ENCODE measurements at places on chromosomes 5 and 9.

DNA sequence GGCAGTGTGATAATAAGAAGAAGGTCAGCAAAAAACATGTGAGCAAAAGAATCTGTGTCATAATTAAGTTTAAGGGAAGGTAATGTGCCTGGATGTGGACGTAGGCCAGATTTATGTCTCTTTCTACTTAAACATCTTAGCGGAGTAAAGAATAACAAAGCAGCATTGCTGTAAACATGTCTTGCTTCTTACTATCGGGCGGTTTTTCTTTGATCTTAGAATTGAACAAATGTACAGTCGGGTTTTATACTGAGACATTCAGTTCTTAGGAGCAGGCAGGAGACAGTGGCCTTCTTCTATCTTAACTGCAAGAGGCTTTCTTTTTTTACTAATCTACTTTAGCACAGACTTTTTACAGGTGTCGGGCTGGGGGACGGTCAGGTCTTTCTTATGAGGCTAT is 40.4 kb upstream of the FLT4 start:
- no peak for DNase-seq

DNA sequence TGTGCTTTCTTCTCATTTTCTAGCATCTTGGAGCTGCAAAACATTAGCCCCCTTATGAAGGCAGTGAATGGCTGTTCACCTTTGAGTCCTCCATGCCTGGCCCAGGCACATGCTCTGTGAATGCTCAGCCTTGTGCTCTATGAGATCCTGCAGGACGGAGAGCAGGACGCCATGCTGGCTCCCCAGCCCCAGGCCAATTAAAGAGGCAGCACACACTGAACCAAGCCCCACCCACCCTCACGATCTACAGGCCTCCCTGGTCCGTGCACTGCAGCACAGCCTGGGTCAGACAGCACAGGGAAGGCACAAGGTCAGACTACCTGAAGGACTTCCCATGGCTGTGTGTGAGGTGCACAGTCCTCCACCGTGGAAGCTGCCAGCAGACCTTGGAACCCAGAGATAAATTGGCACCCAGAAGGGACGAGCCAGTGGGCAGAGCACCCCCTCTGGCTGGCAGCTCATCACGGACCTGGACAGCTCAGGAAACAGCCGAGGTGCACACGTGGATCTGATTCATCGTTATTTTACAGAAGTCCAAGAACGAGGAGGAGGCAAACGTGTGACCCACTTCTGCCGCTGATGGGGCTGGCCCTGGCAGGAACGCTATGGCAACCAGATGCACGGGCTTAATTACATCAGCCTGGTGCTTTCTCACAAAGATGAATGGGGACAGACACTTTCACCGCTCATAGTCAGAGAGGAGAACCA is 59.5 kb downstream of the OLFM1 start:
- no peak for DNase-seq

- DNase-seq = no peak
Measured at GRCh38 chr5:168348084-168348414, 56.6 kb downstream of the WWC1 start.

DNA sequence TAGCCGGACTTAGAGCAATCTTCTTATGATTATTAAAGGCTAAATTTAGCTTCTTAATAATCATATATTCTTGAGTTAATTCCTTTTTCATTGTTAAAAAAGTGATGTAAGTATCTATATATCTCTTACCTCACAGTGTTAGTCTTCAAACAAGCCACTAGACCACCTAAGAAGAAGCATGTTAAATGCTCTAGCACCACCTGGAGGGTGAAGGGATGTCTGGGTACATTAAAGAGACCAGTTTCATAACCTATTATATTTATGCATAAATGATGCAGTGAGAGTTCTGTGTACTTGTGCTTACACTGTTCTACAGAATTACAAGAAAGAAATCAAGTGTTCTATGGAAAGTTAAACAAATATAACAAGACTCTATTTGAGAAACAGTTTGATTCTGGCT is 55.9 kb upstream of the SLCO6A1 start:
- DNase-seq = no peak

GRCh38 chr5:169299663-169300467 is 1.1 kb downstream of the SLIT3 start:
- DNase-seq = no peak

GRCh38 chr5:155794795-155795194 is 532.2 kb upstream of the SGCD start:
- no peak for DNase-seq

DNA sequence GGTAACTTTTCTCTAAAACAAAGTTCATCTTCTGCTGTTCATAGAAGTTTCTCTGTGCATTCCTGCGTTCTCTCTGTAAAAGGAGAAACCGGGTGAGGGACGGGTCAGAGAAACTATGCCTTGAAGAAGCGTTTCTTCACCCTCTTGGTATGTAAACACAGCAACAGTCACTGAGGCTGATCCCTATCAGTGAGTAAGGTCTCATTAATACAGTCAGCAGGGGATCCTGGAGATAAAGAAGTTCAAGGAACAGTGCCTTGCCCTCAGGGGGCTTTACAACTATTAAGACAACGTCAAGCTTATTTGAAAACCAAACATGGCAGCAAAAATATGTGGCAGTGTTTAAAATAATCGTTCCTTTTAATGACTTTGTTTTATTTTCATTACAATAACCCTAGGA is 202.9 kb upstream of the IL12B start:
- DNase-seq = no peak

DNA sequence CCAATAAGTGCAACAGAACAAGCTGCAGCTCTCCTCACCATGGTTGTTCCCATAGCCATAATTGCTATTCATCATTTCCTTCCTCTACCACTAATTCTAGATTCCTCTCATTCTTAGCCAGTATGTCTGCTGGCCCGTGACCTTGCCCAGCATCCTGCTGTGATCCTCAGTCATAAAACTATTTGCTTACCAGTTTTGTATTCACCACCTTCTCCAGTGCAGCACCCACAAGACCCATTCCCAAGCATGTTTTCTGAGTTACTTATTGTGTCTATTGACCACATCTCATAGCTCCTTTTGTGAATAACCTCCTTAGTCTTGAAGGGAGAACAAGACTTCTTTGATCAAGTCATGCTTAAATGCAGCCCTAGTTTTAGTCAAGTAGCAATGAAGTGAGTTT is 488.0 kb upstream of the CTNND2 start:
- DNase-seq = no peak

DNA sequence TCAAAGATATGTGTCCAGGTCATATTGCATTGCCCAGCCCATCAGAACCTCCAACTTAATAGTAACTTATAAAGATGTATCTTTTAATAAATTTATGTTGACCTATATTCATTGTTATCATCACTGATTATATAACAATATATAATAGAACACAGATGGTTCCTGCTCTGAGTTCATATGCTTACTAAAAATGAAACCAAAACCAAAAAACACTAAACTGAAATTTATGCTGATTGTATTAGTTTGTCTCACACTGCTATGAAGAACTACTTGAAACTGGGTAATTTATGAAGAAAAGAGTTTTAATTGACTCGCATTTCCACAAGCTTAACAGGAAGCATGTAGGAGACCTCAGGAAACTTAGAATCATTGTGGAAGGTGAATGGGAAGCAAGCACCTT is 462.5 kb upstream of the TYRP1 start:
- DNase-seq = no peak

DNA sequence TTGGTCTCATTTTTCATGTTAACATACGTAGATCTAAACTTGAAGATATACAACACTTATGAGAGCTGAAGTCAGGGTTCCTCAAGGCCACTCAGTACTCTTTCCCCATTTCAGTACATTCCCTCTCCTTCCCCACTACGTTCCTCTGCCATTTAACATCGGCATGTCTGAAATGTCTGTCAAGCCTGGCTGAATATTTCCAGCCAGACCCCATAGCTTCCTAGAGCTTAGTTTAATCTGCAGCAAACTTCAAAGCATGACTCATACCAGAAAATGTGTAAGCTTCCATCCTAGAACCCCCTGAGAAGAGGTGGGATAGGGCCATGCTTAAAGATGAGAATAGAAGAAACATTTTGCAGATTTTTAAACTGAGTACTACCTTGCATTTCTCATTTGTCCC is 6.2 kb downstream of the GZMA start:
- DNase-seq = no peak

GRCh38 chr5:90557871-90558270 is 726 bp upstream of the ADGRV1 start:
- DNase-seq = no peak

- no peak for DNase-seq
Measured at GRCh38 chr5:39598661-39599248, 174.0 kb upstream of the DAB2 start.

DNA sequence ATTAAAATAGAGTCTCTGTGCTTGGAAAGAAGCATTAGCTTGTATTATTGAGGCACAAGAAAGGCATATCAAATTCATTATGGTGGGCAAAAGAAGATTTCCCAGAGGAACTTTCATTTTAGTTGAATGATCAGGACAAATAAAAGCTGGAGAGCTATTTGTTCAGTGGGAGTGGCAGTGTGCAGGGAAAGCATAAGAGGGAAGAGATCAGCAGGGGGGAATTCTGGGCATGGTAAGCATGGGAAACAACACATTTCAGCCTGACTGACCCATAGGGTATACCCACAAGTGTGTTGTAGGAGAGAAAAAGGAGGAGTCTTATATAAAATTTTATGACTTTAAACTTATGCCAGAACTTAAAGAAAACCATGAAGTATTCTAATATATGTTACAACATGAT is 167.7 kb upstream of the RASA1 start:
- no peak for DNase-seq

DNA sequence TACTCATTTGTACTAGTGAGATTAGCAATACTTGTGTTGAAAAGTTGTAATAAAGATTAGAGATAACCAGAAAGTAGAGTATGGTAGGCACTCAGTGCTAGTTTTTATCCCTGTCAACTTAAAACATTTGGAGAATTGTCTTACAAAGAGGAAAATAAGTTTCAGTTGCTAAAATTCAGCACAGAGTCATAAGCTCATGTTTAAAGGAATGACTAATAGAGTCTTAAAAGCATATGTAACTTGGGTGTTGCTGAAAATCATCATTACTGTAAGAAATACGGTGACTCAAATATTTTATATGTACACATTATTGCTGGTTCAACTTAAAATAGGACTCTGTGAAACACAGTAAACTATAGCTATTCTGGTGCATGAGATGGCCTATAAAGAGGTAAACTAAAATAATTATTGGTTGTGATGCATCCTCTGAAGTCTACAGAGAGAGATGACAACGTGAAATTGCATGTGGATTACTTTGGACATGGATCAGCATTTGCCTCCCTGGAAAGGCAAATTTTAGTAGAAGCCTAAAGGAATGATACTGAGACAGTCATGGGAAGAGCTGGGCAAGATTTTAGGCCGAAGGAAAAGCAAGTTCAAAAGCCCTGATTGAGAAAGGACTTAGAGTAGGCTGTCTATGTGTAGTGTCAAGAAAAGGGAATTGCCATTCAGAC is 34.6 kb downstream of the SGCD start:
- DNase-seq = no peak

- DNase-seq = no peak
Measured at GRCh38 chr5:109597893-109598292, 91.8 kb upstream of the MAN2A1 start.

GRCh38 chr5:39578887-39579497 is 154.2 kb upstream of the DAB2 start:
- peak; percentile 11 for DNase-seq

DNA sequence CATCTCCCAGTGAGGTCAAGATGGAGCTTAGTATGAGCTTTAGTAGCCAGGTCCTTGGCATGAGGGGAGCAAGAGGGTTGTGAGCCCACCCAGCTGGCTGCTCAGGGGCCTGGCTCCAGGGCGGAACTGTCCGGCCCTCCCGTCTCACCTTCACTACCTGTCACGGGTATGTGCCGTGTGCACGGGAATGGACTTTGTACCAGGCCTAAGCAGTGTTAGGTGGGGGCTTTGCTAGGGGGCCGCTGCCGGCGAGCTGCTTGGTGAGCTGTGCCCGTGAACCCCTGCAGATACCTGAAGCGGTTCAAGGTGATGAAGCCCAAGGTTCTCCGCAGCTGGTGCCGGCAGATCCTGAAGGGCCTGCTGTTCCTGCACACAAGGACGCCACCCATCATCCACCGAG is 46.7 kb downstream of the WNK2 start:
- no peak for DNase-seq

GRCh38 chr9:126470241-126470993 is 143.3 kb upstream of the LMX1B start:
- no peak for DNase-seq

- DNase-seq = no peak
Measured at GRCh38 chr5:123722451-123722850, 210.5 kb downstream of the CSNK1G3 start.

DNA sequence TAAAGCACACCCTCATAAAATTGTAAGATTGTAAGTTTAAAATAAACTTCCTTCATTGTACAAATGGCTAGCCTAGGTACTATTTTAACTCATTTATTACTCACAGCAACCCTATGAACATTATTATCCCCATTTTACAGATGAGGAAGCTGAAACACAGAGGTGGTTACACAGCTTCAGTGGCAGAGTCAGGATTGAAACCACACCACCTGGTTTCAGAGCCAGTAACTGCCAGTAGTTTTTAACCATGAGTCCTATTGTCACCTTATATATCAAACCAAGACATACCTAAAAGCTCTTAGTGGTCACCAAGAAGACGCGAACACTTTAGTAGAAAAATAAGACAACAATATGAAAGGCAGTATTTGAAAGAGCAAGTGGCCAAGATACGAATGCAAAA is 16.1 kb downstream of the SH3GL2 start:
- DNase-seq = no peak

DNA sequence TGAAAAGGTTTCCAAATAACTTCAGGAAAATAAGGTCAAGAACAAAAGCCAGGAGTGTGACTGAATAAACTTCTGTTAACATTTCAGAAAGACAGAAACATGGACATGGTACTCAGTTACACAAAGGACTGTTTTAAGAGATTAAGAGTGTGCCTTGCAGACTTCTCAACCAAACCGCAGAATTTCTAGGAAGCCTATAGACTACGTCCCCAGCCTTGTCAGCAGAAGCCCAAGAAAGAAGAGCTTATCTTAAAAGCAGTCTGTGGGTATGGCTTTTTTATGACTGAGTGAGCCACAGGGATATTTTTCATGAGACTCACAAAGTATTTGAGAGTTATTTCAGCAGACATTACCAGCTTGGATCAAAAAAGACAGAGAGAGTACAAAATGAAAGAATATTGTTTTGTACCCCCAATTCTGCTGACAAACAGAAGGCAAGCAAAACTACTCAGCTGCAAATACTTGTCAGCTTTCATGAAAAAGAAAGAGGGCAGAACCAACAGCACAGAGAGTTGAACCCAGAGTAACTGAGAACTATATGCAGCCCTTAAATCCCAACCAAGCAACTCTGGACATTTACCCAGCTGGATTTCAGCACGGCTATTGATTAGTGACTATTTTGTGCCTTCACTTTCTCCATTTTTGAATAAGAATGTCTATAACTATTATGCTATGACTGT is 711.0 kb upstream of the CTNND2 start:
- DNase-seq = no peak

DNA sequence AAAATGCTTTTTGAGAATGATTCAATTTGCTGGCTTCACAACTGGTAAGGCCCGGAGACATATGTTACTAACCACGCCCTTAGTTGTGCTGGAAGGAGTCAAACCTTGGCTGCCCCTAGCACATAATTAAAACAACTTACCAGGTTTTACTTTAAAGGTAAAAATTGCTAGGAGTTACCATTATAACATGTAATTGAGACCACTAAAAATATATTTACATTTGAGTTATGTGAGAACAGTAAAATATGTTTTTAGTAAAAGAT is 435.6 kb upstream of the CDH9 start:
- no peak for DNase-seq

Measured in hematopoietic multipotent progenitor cell treated with erythropoietin and hydrocortisone succinate and interleukin-3 and kit ligand, for 15 days (in vitro differentiated cells).